ENCODE measurements at places on chromosomes 12 and 14. TPM values are rescaled to one million over a fixed set of nuclear protein-coding genes. Genes with fewer than 3 reads are reported as not detected.

SLC38A4 gene
- not detected for total RNA-seq

NFATC4 gene
- 0.67 TPM for total RNA-seq

LMNTD1 gene
- total RNA-seq: not detected

FGF23 gene
- not detected for total RNA-seq

KRT78 gene
- total RNA-seq: not detected

TAS2R46 gene
- total RNA-seq: not detected

CFAP73 gene
- 0.10 TPM for total RNA-seq

EML1 gene
- total RNA-seq: 43.3 TPM

AP5M1 gene
- 9.7 TPM for total RNA-seq

MYH6 gene
- not detected for total RNA-seq

AQP6 gene
- not detected for total RNA-seq

RERG gene
- total RNA-seq: 0.22 TPM

PARPBP gene
- 25.2 TPM for total RNA-seq

ARMH4 gene
- total RNA-seq: 0.30 TPM

DTX3 gene
- 18.8 TPM for total RNA-seq

CMAS gene
- total RNA-seq: 47.3 TPM

STAC3 gene
- total RNA-seq: 0.27 TPM

TAS2R43 gene
- not detected for total RNA-seq

SLC2A14 gene
- total RNA-seq: not detected

LGALS3 gene
- total RNA-seq: 180 TPM

SERPINA3 gene
- total RNA-seq: 6.6 TPM

SMOC1 gene
- 19.5 TPM for total RNA-seq

ACTR6 gene
- 23.4 TPM for total RNA-seq

CPNE6 gene
- not detected for total RNA-seq

TIMELESS gene
- 36.7 TPM for total RNA-seq

ARF6 gene
- 68.6 TPM for total RNA-seq

LPAR5 gene
- total RNA-seq: 0.47 TPM

ATF7IP gene
- 6.0 TPM for total RNA-seq

TMEM30B gene
- 0.22 TPM for total RNA-seq

EIF2S3B gene
- total RNA-seq: 0.60 TPM

SMCO2 gene
- not detected for total RNA-seq

FGD4 gene
- 2.2 TPM for total RNA-seq

LGR5 gene
- total RNA-seq: not detected

RIPK3 gene
- total RNA-seq: not detected

NTN4 gene
- 57.2 TPM for total RNA-seq

CCDC85C gene
- total RNA-seq: 37.3 TPM

CD4 gene
- not detected for total RNA-seq

ZBTB1 gene
- total RNA-seq: 14.1 TPM

OVCH1 gene
- not detected for total RNA-seq
